ENCODE measurements at places on chromosomes 3 and 15.

GRCh38 chr15:69002783-69003182 is 11.7 kb upstream of the NOX5 start:
- DNase-seq = no peak

GRCh38 chr3:28667646-28668621 is 319.3 kb upstream of the AZI2 start:
- DNase-seq = peak; percentile 17

GRCh38 chr3:186382217-186382885 is 20.3 kb upstream of the DGKG start:
- DNase-seq = no peak

GRCh38 chr3:109268181-109268580 is 48.1 kb downstream of the DPPA2 start:
- DNase-seq = no peak

DNA sequence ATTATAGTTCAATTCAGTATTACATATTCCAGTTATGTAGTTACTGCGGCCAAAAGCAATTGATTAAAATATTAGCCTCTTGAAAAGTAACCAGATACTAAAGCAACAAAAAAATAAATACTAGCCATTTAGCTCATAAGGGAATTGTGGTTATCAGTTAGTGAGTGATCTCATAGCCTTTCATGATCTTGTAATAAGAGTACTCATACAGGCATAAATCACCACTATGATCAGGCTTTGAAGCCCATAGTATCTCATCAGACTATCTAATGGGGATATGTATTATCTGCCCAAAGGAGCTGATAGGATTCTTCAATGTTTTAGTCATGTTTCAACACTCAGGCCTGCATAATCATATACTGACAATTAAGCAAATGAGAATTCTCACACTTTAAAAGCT is 184.1 kb upstream of the CCDC54 start:
- DNase-seq = no peak

DNA sequence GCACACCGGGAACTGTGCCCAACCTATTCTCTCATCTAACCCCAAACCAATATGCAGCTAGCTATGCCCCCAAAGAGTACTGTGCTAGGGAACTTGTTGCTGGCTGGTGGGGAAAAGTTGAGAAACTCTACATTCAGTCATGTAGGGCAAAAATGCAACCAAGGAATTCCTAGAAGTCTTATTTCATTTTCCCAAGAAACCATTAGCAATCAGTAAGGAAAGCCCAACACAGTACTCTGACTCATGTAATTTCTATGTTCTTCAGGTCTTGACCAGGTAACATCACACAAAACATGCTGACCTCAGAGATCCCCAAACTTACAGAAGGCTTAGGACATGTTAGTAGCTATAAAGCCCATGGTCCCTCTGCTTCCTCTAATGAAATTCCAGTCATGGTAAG is 52.1 kb downstream of the TASOR start:
- DNase-seq = no peak

DNA sequence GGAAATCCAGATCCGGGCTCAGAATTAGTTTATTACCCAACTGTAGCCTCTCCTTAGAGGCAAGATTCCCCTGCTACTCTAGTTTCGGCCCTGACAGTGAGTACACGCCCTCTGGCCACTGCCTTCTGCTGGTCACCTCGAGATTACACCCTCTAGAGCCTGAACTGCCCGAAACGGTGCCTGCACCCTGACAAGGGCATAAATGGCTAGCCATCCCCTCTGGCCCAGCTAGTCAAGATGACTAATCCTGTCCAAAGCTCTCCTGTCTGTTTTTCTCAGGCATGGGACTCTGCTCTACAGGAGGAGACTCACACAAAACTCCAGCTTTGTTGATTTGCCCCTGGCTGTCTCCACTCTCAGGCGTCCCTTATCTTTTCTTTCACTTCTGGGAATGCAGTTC is 150.5 kb upstream of the UBE2E2 start:
- no peak for DNase-seq

DNA sequence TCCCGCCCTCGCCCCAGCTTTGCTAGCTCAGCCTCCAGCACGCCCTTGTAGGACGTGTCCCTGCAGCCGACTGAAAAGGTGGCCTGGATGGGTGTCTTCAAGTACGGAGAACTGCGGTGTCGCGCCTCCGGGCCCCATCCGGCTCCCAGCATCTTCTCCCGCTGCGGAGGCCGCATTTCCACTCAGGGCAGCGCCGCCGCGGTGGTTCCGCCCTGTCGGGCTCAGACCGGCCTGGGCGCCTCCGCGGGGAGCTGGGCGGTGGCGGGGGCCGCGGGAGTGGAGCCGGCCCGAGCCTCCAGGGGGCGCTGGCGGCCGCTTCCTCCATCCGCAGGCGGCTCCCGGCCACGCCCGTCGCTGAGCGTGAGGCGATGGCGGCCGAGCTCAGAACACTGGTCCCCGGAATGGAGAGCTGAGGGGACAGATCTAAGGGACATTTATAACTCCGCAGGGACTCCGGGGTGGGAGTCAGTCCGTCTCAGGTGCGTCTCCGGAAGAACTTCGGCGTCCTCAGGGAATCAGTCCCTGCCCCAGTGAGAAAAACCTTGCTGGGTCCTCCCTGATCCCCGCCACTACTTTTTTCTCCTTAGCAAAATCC is 13.6 kb upstream of the SMCO1 start:
- peak; percentile 84 for DNase-seq

GRCh38 chr3:120678984-120679383 is 3.1 kb downstream of the HGD start:
- DNase-seq = no peak

- DNase-seq = no peak
Measured at GRCh38 chr3:181906338-181906737, 194.6 kb downstream of the SOX2 start.

DNA sequence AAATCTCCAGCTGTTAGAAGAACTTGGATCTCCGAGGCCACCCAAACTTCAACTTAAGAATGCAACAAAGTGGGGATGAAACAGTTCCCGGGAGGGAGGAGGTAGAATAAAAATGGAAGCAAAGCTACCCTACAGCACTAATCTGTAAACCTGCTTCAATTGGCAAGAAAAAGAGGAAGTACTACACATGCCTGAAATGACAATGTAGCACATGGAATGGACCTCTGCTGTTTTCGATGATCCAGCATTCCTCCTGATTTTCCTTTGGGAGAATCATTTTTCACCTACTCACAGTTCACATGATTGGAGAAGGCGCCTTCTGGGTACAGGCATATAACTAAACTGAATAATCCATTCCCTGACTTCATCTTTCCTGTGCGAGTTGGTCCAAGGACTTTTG is 1081.5 kb downstream of the FHIT start:
- DNase-seq = no peak

GRCh38 chr15:69679623-69680228 is 227.1 kb downstream of the RPLP1 start:
- DNase-seq = no peak

DNA sequence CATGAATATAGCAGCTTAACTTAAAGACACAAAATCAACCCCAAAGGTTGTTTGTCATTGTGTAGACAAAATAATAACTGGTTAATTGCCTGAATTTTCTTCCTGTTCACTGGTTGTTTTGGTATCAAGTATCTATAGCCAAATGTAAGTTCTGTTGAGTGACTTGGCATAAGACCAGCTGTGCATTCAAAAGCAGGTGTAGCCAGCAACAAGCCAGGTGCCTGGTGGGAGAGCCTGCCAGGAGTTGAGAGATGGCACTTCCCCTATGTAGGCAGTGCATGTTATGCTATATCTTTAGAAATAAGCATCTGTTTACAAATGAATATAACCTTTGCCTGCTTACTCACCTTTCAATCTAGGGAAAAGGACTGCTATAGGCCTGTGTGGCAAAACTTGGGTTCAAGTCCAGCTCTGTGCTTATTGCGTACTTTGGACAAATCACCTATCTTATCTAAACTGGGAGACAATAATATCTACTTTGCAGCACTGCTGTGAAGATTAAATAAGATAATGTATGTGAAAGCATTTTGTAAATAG is 84.9 kb upstream of the TBL1XR1 start:
- no peak for DNase-seq

DNA sequence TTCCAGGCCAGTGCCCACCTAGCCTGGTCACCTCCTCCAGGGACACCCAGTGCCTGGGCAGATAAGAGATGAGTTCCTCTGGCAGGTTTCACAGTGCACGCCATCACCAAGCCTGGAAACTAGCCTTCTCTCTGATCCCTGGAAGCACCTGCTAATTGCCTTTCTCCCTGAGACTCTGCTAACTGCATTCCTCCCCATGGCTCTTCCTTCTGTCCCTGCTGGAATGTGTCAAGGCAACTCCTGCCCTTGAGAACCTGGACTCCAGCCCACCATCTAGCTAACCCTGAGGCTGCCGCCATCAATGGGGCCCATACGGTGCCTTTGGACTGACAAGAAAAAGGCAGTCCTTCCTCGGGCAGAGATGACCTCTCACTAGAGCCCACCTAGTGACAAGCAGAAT is 18.5 kb downstream of the VIPR1 start:
- no peak for DNase-seq

GRCh38 chr15:78944202-78944625 is 632 bp downstream of the CTSH start:
- DNase-seq = no peak

- DNase-seq = peak; percentile 59
Measured at GRCh38 chr15:74396445-74397238, 29.2 kb upstream of the CYP11A1 start.

DNA sequence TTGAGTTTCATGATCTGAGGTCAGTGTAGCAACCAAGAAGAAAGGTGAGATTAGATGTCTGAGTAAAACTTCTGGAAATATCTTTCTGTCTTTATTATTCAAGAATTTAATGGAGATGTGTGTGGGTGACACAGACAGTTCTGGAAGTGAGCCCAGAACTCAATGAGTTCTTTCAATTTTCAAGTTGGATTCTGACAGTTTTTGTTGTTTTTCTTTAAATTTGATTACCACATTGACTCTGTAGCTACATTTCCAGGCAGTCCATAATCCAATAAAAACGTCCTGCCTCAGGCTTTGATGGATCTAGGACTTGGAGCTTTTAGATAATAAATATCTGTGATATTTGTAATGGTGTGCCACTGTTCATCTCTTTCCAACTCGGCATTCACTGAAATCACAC is 3.9 kb upstream of the PARP14 start:
- no peak for DNase-seq

DNA sequence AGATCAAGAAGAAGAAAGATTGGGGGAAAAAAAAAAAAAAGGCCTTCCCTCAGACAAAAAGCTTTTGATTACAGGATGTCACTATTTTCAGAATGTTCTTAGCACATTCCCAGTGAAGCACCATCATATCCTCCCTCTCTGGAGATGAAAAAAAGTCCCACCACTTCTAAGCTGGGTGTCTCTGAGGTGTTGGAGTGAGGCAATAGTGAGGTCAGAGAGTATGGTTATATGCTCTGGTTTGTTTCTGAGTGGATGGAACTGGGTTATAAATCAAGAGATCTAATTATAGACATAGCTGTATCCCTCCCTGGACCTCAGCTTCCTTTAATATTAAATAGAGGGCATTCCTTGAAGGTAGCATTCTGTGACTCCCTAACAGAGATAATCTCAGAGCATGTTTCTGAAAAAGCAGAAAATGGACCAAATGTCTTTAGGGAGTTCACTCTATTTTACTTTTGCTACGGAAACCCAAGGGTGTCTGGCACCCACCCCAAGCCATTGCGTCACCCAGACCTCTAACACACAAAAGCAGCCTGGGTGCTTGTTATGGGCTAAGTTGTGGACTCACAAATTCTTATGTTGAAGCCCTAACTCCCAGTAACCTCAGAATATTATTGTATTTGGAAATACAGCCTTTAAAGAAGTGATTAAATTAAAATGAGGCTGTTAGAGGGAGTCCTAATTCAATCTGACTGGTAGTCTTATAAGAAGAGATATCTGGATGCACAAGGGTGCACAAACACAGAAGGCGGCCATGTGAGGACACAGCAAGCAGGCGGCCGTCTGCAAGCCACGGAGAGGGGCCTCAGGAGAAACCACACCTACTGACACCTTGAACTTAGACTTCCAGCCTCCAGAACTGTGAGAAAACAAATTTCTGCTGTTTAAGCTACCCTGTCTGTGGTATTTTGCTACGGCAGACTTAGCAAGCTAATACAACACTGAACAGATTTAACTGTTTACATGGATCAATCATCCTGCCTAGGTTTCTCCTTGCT is 81.5 kb downstream of the MB21D2 start:
- DNase-seq = no peak

- DNase-seq = no peak
Measured at GRCh38 chr15:98904544-98904943, 103.0 kb downstream of the PGPEP1L start.

- DNase-seq = no peak
Measured at GRCh38 chr15:95888762-95889161, 441.7 kb upstream of the NR2F2 start.

DNA sequence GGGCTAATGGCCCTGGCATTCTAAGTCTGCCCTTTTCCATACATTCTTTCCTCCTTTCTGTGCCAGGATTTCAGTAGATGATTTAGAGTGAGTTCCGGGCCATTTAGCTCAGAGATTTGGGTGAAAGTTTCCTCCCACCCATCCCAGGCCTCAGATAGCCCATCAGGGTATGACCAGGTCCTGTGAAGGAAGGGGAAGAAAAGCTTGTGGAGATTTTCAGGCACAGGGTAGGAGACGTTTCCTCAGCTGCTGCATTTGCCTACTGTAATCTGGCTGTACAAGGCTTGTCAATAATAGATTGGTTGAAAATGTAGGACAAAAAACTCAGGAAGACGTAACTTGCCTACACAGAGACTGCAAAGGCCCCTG is 63.2 kb upstream of the BCL6 start:
- no peak for DNase-seq

DNA sequence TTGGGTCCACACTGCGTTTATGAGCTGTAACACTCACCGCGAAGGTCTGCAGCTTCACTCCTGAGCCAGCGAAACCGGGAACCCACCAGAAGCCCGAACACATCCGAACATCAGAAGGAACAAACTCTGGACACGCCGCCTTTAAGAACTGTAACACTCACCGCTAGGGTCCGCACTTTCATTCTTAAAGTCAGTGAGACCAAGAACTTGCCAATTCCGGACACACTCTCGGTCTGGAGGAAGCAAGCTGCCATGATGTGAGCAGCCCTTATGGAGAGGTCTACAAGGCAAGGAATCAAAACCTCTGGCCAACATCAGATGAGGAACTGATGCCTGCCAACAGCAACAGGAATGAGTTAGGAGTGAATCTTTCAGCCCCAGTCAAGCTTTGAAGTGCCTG is 62.9 kb downstream of the SLC28A2 start:
- DNase-seq = no peak

- no peak for DNase-seq
Measured at GRCh38 chr3:116981089-116981488, 271.5 kb downstream of the TUSC7 start.

GRCh38 chr3:22729981-22730380 is 473.1 kb upstream of the UBE2E2 start:
- no peak for DNase-seq

- DNase-seq = no peak
Measured at GRCh38 chr3:129688271-129688895, 81.9 kb upstream of the PLXND1 start.

- DNase-seq = no peak
Measured at GRCh38 chr3:111496894-111497559, 45.0 kb upstream of the CD96 start.
